ENCODE measurements at places on chromosomes 7 and 10. TPM values are rescaled to one million over a fixed set of nuclear protein-coding genes. Genes with fewer than 3 reads are reported as not detected.

Gene SPAM1
- polyA plus RNA-seq = not detected

Gene BEND7
- polyA plus RNA-seq = 4.5 TPM

DNA sequence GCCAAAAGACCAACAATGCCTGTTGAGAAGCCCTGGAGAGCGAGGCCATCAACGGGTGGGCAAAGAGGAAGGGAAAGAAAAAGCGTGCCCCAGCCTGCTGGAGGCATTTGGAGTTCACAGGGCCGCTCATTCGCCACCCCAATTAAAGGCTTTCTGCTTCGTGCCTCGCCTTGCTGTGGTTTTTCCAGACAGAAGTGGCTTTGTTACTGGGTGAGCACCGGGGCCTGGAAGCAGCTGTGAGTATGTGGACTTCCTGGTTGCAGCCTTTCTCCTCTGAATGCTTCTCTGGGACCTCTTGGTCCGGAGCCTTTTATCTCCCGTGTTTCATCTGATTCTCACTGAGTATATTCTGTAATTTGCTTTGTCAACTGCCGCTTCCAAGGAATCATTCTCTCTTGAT, 118.1 kb upstream of the EGR2 start:
- H3K36me3 ChIP-seq = no peaks in the 10 kb centered on the region
- DNase-seq = no peak
- peaks cover 7% of the 10 kb centered on the region for H3K4me1 ChIP-seq
- H3K27me3 ChIP-seq = no peaks in the 10 kb centered on the region
- H3K27ac ChIP-seq = no peak overlapping the region

GRCh38 chr7:11104578-11104977, 130.9 kb downstream of the PHF14 start:
- DNase-seq = no peak
- no peaks in the 10 kb centered on the region for H3K4me1 ChIP-seq
- H3K27ac ChIP-seq = no peak overlapping the region
- H3K27me3 ChIP-seq = no peaks in the 10 kb centered on the region

DNA sequence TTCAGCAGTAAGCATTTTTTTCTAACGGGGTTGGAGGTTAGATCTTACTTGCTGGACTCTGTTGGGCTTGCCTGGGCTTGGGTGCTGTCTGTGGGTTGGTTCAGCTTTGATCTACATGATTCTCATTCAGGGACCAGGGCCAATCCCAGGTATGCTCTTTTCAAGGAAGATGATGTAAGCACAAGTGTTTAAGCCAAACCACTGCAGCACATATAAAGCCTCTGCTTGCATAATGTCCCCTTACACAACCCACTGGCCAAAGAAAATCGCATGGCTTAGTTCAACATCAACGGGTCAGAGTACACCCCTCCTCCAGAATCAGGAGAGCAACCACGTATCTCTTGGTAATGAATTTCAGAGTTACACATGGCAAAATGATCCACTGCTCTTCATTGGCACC, 83.9 kb downstream of the DNAJB9 start:
- no peaks in the 10 kb centered on the region for H3K36me3 ChIP-seq
- H3K27ac ChIP-seq = no peak overlapping the region
- DNase-seq = no peak
- H3K4me1 ChIP-seq = no peaks in the 10 kb centered on the region

Gene TSPAN13
- polyA plus RNA-seq = 18.0 TPM

Gene FAM131B
- polyA plus RNA-seq = 0.12 TPM

DNA sequence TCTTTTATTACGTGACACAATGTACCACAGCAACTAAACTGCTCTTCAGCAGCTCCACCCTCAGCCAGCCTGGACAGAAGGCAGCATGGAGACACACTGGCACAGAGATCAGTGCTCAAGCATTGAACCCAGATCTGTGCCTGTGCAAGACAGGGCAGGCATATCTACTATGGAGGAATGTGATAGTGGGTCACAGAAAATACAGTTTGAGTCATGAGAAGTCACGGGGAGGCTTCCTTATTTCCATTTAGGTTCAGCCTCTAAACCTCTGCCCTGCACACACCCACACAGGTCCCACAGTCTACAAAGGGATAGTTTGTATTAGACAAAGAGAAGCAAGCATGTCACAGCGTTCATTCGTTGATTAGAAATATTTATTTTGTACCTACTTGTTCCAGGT, 187.4 kb upstream of the AGR3 start:
- DNase-seq = peak; percentile 77
- no peak overlapping the region for H3K4me3 ChIP-seq
- no peaks in the 10 kb centered on the region for H3K27me3 ChIP-seq
- H3K27ac ChIP-seq = peak overlapping the region; percentile 5
- H3K36me3 ChIP-seq = no peaks in the 10 kb centered on the region

Gene SOSTDC1
- polyA plus RNA-seq = 0.31 TPM

- H3K36me3 ChIP-seq = peaks cover 3% of the 10 kb centered on the region
- no peaks in the 10 kb centered on the region for H3K27me3 ChIP-seq
- DNase-seq = no peak
- no peaks in the 10 kb centered on the region for H3K4me1 ChIP-seq
Observed at GRCh38 chr10:45460235-45460878, 86.3 kb downstream of the ALOX5 start.

DNA sequence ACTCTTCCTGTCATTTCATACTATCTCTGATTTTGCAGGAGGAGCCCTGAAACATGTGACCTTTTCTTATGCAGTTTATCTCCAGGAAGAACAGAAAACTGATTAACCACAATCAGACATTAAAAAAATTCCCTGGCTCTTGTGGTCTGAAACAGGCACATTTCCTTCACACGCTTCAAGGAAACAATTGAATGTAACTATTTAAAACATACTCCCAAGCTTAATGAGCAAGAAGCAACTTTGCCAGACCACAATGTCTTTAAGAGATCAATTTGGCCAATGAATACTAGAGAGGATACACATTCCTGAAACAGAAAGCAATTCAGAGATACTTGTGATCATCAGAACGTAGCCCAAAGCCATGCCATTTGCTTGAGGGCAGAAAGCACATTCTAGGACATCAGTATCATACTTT, 65.8 kb downstream of the PIP4K2A start:
- no peak overlapping the region for H3K4me3 ChIP-seq
- no peak overlapping the region for H3K27ac ChIP-seq
- peaks cover 18% of the 10 kb centered on the region for H3K4me1 ChIP-seq
- H3K36me3 ChIP-seq = no peaks in the 10 kb centered on the region

DNA sequence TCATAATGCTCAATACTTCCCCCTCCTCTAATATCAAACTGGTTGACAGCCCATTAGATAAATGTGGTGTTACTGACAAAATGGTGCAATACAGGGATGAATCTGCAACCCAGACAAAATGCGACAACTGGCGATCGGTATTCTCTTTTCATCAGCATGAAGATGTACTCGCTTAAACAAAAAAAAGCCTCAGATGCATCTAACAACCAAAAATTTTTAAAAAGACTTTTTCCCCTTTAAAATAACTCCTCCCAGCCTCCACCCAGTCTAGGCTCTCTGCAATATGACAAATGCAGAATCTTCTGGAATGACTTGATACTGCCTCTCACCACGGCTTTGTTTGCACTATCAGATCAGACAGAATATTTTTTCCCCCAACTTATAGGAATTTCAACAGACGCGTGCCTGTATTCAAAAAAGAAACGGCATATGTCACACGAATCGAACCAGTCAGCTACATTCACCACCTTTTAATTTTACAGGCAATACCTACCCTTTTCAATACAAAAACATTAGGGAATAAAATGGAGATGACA, 1.2 kb downstream of the YWHAG start:
- peak overlapping the region; percentile 96 for H3K4me3 ChIP-seq
- peak overlapping the region; percentile 87 for H3K27ac ChIP-seq
- no peaks in the 10 kb centered on the region for H3K27me3 ChIP-seq
- DNase-seq = no peak
- peaks cover 30% of the 10 kb centered on the region for H3K4me1 ChIP-seq

GRCh38 chr7:86965727-86966120, 93.7 kb downstream of the ELAPOR2 start:
- H3K27me3 ChIP-seq = no peaks in the 10 kb centered on the region
- H3K4me3 ChIP-seq = no peak overlapping the region
- DNase-seq = no peak

Gene SEC24C
- 75.8 TPM for polyA plus RNA-seq

DNA sequence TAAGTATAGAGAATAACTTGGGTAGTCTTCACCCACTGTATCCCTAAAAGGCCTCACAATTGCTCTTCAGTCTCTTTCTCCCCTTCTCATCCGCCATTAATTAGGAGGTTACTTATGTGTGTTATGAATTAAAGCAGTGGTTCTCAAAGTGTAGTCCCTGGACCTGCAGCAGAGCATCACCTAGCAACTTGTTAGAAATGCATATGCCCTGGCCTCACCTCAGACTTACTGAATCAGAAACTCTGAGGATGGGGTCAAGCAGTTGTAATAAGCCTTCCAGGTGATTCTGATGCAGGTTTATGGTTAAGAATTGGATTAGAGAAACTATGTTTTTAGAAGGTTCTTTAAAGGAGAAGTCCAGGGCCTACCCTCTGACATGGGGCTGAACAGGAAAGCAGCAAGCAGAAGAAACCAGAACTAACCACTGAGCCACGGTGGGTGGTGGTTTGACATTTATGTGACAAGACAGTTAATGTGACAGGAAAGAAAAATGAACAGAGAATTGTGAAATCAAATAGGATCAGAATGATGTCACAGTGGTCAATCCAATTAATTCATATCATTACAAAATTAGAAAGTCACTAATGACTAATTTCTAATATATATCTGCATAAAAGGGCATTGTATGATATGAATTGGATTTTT, 37.6 kb downstream of the ENTPD1 start:
- no peak overlapping the region for H3K4me3 ChIP-seq
- no peak overlapping the region for H3K27ac ChIP-seq
- DNase-seq = no peak
- no peaks in the 10 kb centered on the region for H3K36me3 ChIP-seq
- H3K4me1 ChIP-seq = no peaks in the 10 kb centered on the region
- no peaks in the 10 kb centered on the region for H3K27me3 ChIP-seq

DNA sequence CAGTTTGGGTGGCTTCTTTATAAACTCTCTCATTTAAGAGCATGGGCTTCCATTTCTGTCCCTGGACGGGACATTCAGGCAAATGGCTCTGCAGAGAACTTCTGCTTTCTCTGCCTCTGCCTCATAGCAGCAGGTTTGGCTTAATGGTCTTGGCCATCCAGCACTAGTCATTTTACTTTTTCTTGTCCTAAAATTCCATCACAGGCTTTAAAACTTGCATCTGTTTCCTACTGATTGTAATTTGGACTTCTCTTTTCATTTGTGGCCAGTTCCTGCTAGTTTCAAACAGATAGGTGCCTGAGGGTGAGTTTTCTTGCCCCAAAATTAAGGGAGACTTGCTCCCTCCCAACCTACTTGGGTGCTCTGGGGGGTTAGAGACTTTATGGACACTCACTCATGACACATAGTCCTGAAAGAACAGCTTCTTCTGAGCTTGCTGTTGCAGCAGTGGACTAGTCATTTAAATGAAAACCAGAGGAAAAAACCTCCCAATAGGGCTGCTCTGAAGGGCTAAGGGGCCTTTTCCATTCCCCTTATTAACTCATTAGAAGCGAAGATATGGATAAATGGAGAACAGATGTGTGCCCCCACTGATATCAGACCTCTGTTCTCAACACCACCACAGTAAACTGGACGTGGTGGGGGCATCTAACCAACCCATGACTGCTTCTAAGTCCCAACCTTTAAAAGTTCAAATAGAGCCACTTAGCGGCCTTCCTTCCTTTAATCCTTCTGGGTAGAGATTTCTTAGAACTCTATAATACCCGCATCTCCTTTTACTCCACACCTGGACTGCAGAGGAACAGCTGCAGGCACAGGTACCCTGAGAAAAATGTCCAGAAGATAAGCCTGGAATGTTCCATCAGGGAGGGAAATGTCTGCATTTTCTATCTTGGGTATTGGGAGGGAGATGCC, 38.8 kb downstream of the SVOPL start:
- no peak for DNase-seq
- no peaks in the 10 kb centered on the region for H3K27me3 ChIP-seq
- no peaks in the 10 kb centered on the region for H3K4me1 ChIP-seq
- H3K36me3 ChIP-seq = no peaks in the 10 kb centered on the region
- H3K4me3 ChIP-seq = no peak overlapping the region

Gene GNG11
- polyA plus RNA-seq = 0.23 TPM

Gene STMP1
- polyA plus RNA-seq = 30.5 TPM

Gene SLC13A1
- not detected for polyA plus RNA-seq

GRCh38 chr10:107553470-107553869, 389.0 kb upstream of the SORCS1 start:
- no peaks in the 10 kb centered on the region for H3K27me3 ChIP-seq
- no peak for DNase-seq
- H3K4me1 ChIP-seq = no peaks in the 10 kb centered on the region
- no peak overlapping the region for H3K27ac ChIP-seq

DNA sequence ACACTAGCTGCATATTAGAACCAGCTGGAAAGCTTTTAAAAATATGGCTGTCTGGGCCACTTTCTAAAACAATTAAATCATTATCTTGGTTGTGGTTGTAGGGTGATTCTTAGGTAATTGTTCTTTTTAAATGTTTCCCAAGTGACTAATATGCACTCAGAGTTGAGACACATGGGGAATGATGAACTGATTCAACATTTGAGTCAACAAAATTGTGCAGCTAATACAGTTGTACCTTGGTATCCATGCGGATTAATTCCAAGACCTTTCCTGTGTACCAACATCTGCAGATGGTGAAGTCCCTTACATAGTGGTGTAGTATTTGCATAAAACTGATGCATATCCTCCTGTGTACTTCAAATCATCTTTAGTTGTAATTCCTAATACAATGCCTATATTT, 242.2 kb downstream of the ATRNL1 start:
- no peak overlapping the region for H3K27ac ChIP-seq
- H3K4me1 ChIP-seq = no peaks in the 10 kb centered on the region
- no peak for DNase-seq
- no peak overlapping the region for H3K4me3 ChIP-seq
- H3K27me3 ChIP-seq = no peaks in the 10 kb centered on the region

- no peak for DNase-seq
- peaks cover 2% of the 10 kb centered on the region for H3K27me3 ChIP-seq
- H3K4me1 ChIP-seq = peaks cover 8% of the 10 kb centered on the region
- no peak overlapping the region for H3K27ac ChIP-seq
Observed at GRCh38 chr10:29119374-29119773, 169.5 kb upstream of the LYZL1 start.

- H3K4me3 ChIP-seq = no peak overlapping the region
- no peak overlapping the region for H3K27ac ChIP-seq
- no peaks in the 10 kb centered on the region for H3K4me1 ChIP-seq
- DNase-seq = no peak
- peaks cover 43% of the 10 kb centered on the region for H3K27me3 ChIP-seq
Observed at GRCh38 chr10:123584419-123584775, 81.8 kb upstream of the GPR26 start.

GRCh38 chr7:51311166-51311565, 5.4 kb downstream of the COBL start:
- H3K27me3 ChIP-seq = no peaks in the 10 kb centered on the region
- H3K4me3 ChIP-seq = no peak overlapping the region
- no peaks in the 10 kb centered on the region for H3K36me3 ChIP-seq
- H3K4me1 ChIP-seq = peaks cover 6% of the 10 kb centered on the region

All from keratinocyte (primary cell).